ENCODE measurements at places on chromosomes 12 and 14.

GRCh38 chr14:69741055-69741454 lies 25.9 kb upstream of the SRSF5 start:
- DNase-seq: no peak

- DNase-seq: no peak
These were observed 51.4 kb downstream of the NCOR2 start for GRCh38 chr12:124515981-124516380.

DNA sequence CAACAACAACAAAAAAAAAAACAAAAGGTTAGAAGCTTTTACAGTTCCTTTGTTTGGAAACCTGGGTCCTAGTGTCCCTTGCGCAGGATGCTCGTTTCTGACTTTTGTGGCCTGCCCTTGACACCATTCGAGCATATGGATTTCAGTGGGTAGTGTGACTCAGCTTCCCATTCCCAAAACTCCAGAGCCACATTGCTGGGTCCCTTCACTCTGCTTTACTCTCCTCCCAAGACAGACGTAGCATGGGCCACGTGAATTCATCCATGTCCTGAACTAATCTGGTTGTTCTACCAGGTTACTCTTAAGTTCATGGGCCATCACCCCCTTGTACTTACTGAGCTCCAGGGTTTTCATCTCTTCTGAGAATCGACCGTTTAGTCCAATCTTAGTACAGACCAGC lies 68.0 kb upstream of the MAX start:
- DNase-seq: no peak

DNA sequence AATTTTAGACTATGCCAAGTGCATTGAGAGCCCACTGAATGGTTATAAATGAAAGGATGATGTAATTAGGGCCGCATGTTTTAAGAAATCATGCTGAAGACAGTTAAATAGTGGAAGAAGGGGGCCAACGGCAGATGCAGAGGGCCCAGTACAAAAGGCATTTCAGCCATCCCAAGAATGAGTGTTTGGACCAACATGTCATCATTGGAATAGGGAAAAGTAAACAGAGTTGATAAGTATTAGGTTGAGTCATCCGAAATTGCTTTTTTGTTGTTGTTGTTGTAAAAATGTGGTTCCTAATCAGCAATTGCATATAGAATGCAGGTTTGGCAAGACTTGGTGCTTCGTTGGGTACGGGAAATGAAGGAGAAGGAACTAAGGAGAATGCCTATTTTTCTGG lies 29.5 kb downstream of the BMP4 start:
- DNase-seq: no peak

DNA sequence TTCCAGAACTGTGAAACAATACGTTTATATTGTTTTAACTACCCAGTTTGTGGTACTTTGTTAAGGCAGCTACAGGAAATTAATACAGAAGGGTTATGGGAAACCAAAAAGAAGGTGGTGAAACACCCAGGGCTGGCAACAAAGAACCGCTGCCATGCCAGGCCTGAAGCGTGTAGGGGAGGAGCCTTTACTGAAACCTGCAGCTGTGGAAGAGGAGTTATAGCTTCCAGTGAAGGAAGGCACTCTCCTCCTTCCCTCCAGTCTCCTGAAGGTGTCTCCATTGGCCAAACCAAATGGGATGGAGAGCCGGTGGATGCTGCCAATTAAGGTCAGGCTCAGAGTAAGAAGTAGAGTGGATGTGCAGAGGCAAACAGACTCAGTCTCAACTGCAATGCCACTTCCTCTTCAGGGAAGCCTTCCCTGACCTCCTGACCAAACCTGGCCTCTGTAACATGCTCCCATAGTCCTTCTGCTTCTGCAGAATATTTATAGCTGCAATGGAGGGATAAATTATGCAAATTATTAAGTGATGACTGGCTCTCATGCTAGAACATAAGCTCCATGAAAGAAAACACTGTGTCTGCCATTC lies 168.3 kb downstream of the DAD1 start:
- no peak for DNase-seq

DNA sequence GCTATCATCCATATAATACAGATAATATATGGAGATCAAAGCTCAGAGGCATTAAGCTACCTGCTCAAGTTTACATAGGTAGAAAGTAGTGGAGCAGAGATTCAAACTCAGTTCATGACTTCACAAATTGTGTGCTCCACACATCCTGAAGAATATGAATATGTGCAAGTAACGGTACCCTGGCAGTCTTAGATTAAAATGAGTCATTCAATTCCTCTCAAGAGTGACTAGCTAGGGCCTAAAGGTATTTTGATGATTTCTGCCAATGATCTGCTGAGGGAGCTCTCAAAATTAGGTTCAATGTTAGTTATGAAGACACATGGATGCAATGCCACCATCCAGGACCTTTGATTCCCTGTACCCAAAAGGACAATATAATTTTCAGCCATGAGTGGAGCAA lies 58.9 kb downstream of the GRIP1 start:
- DNase-seq: no peak

DNA sequence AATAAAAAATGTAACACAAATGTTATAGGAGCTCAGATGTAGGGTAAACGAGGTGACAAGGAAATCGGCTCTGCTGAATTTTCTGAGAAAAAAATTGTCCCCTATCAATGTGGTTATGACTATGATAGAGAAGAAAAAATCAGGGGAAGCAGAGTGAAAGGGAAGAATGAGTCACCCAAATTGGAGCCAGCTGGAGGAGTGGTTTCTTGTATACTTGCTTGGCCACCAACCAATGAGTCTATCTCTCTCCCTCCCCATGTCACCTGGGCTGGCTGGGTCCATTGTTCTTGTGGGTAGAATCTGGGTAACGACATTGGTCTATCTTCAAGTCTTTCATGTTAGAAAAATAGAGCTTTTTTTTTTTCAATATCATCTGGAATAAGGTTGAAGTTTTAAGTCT lies 196.6 kb upstream of the FLRT2 start:
- DNase-seq: no peak

GRCh38 chr14:99562856-99563748 lies 40.9 kb downstream of the CCDC85C start:
- no peak for DNase-seq

GRCh38 chr12:103757248-103757647 lies 83.8 kb downstream of the NT5DC3 start:
- DNase-seq: no peak

- DNase-seq: no peak
These were observed 11.8 kb downstream of the MYL2 start for GRCh38 chr12:110908377-110909152.

DNA sequence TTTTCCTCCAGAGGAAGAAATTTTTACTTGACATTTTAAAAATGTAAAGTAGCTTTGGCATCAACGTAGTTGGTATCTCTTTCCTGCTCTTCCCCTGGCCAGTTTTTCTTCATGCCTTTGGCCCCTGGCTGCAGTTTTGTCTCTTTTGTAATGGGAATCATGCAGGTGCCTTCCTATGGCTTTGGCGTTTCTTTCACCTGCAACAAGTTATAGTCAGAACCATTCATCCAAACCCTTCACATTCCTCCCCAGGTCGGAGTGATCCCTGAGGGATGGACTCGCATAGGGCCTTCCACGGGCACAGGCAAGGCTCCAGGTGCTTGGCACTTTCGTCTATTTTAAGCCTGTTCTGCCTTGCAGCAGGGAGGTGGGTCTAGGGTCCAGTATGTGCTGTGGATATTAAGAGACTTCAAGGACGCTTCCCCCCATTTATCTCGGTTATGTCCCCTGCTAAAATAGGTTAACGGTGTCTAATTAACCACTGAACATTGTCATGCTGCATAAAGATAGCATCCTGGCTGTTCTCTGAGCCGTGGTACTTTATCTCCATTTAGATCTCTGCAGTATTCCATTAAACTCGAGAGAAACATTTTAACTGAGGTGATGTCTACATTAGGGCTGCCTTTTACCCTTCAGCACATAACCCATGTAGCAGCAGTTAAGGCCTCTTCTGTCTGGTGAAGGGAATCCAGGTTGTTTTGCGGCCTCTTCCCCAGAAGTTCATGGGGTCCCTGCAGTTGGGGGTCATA lies 66.3 kb downstream of the IFT43 start:
- no peak for DNase-seq

- no peak for DNase-seq
These were observed 479 bp downstream of the SEL1L start for GRCh38 chr14:81533212-81533535.

- no peak for DNase-seq
These were observed 34.6 kb upstream of the NID2 start for GRCh38 chr14:52103416-52103815.

GRCh38 chr12:106281804-106282203 lies 20.7 kb upstream of the TCP11L2 start:
- DNase-seq: no peak

DNA sequence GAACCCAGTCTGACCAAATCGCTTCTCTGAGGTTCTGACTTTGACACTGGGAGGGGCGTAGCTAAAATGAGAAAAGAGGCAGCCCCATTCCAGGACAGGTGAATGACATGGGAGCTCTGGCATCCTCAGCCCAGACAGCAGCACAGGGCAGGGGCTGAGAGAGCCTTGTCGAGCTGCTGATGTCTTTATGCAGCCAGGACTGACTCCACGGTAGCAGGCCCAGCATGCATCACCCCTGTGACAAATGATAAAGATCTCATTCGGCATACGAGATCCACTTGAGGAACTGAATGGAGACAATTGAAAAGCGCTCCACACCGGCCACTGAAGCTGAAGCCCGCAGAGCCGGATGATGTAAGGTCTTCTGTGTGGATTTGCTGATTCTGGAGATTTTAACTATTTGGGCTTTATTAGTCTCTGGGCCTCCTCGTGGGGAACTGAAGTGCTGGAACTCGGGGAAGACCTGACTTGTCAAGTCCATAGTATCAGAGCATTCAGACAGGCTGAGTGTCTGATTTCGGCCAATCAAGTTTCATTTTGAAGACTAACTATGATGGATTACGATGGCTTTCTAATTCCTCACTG lies 56.9 kb upstream of the MAP1LC3B2 start:
- no peak for DNase-seq

DNA sequence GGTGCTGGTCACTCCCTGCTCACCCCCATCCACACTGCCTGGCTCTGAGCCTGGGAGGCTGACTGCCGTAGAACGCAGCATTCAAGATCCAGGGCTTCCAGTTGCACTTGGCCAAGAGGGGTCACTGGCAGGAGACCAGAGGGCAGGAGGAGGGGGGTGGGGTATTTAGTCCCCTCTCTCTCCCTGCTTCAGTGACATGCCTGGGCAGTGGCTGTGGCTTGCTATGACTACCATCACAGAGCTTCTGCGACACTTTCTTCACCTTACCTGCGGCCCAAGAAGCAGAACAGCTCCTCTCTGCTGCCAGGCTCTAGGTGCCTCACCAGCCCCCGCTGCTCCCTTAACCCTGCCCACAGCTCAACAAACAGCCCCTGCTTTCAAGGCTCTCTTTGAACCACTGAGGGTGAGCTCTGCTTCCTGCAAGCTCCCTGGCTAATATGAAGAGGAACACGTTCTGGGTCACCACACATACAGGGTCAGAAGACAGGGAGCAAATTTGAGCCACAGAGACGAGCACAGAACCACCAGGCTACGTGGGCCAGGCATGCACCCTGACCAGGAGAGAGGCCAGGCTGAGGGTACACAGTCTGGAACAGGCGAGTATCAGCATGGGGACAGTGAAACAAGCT lies 55.7 kb downstream of the ITPK1 start:
- no peak for DNase-seq

DNA sequence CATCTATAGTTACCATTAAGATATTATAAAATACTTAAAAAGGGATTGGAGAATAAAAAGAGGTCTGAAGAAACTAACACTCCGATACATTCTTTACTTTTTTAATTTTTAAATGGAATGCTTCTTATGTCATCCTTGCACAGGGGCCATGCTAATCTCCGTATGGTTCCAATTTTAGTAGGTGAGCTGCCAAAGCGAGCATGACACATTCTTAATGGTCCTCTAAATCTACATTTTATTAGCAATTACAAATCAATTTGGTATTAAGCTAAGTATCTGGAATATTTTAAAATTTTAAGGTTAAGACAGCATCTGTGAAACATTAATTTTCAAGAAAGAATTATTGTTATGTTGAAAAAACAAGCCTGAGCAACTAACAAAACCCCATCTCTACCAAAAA lies 6.2 kb upstream of the ARID4A start:
- DNase-seq: no peak

DNA sequence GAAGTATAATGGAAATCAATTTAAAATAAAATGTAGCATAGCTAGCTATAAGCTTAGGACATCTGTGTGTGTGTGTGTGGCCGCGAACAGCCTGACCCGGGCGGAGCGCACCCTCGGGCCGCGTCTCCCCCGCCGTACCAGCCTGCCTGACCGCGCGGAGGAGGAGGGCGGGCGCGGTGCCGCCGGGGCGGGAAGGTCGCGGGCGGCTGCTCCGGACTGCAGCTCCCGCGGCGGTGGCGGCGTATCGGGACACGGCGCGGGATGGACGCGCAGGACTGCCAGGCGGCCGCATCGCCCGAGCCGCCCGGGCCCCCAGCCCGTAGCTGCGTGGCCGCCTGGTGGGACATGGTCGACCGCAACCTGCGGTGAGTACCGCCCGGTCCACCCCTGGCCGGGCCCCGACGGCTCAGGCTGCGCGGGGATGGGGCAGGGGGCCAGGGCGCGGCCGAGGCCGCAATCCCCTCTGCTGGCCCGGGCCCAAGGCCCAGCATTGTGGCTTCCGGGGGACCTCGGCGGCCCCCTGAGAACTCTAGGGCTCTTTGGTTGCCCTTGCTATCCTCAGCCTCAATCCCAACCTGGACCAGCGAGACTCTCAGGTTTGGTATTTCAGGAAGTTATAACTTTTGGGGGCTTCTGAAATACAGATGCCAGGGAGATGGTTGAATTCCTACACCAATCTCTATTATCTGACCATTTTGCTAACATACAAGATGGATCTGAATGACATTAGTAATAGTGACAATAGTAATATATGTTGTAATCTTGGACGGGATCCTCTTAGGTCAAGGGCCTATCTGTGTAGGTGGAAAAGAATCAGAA lies at the start of gene ABHD12B:
Gene ABHD12B (plus strand): TSS at position 140 of the 819 bp plus-strand sequence. CDS start 122 bp downstream, at position 262.
- no peak for DNase-seq

DNA sequence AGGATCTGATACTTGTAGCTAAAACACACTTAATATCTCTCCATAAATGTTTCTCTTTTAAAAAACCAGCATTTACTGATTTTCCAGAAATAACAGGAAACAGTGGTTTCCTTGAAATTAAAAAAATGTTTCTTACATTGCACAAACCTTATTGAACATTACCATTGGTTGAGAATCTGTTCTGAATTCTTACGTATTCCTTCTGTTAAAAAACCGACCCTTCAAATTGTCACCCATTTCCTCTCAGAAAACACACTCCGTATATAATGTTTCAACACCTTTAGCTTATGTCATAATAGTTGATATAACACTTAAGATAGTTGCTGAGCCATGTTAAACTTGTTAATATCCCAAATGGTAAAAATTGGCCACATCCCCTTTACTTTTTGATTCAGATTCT lies 51.2 kb downstream of the MSRB3 start:
- DNase-seq: no peak

DNA sequence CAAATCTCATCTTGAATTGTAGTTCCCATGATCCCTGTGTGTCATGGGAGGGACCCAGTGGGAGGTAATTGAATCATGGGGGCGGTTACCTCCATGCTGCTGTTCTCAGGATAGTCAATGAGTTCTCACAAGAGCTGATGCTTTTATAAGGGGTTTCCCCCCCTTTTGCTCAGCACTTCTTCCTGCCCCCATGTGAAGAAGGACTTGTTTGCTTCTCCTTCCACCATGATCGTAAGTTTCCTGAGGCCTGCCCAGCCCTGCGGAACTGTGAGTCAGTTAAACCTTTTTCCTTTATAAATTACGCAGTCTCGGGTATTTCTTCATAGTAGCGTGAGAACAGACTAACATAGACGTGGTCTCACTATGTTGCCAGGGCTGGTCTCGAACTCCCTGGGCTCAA lies 56.1 kb upstream of the EIF5 start:
- no peak for DNase-seq

- DNase-seq: no peak
These were observed 160.9 kb downstream of the EPS8 start for GRCh38 chr12:15627995-15628945.

Measured in MM.1S (cell line).